ENCODE measurements at places on chromosomes 3 and 15. TPM values are rescaled to one million over a fixed set of nuclear protein-coding genes. Genes with fewer than 3 reads are reported as not detected.

Gene NR1I2
- not detected for total RNA-seq

Gene GPD1L
- 178 TPM for total RNA-seq

Gene ACY1
- 17.4 TPM for total RNA-seq

- no peaks in the 10 kb centered on the region for H3K4me1 ChIP-seq
- no peaks in the 10 kb centered on the region for H3K27me3 ChIP-seq
- no peak overlapping the region for H3K4me3 ChIP-seq
- no peaks in the 10 kb centered on the region for H3K36me3 ChIP-seq
These were observed 145.3 kb downstream of the RORA start for GRCh38 chr15:61083788-61084134.

GRCh38 chr15:32091505-32092380, 61.4 kb downstream of the CHRNA7 start:
- no peak for DNase-seq
- H3K4me1 ChIP-seq, result no peaks in the 10 kb centered on the region
- H3K4me3 ChIP-seq, result no peak overlapping the region
- H3K36me3 ChIP-seq, result no peaks in the 10 kb centered on the region
- no peak overlapping the region for H3K27ac ChIP-seq
- H3K27me3 ChIP-seq, result no peaks in the 10 kb centered on the region

DNA sequence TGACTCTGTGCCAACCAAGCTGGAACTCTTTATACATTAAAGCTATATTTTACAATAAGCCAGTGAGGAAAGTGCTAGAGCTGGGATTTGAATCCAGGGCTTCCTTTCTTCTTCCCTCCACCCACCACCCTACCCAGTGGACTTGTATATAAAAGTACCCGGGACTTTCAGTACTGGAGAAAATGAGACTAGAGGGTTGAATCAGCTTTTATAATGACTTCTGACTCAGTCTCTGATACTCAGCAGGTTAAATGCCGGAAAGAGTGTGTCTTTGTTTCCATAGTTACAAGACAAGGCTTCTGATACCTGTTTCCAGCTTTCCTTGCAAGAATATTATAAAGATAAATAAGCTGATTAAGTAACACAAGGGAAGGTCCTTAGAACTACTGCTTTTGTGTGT, 80.9 kb downstream of the FRMD4B start:
- H3K4me1 ChIP-seq, result peaks cover 19% of the 10 kb centered on the region
- no peaks in the 10 kb centered on the region for H3K36me3 ChIP-seq
- H3K4me3 ChIP-seq, result no peak overlapping the region
- H3K27ac ChIP-seq, result no peak overlapping the region
- no peaks in the 10 kb centered on the region for H3K27me3 ChIP-seq

GRCh38 chr3:147384210-147385058, 21.9 kb downstream of the ZIC4 start:
- H3K36me3 ChIP-seq, result no peaks in the 10 kb centered on the region
- H3K4me3 ChIP-seq, result no peak overlapping the region
- DNase-seq, result no peak
- H3K4me1 ChIP-seq, result no peaks in the 10 kb centered on the region
- H3K27me3 ChIP-seq, result peaks cover 32% of the 10 kb centered on the region
- no peak overlapping the region for H3K27ac ChIP-seq
